Activated naive CD8-positive, alpha-beta T cell treated with anti-CD3 and anti-CD28 coated beads, Interleukin-2, amount 10 ng/mL, durations not matched to agents 7 days and 5 days (primary cell): ENCODE measurements at places on chromosomes 12 and 14. TPM values are rescaled to one million over a fixed set of nuclear protein-coding genes. Genes with fewer than 3 reads are reported as not detected.

The VRK1 gene
- 65.0 TPM for total RNA-seq

The ANKRD33 gene
- not detected for total RNA-seq

The C12orf56 gene
- not detected for total RNA-seq

The CLEC1B gene
- not detected for total RNA-seq

The NCAPD2 gene
- 157 TPM for total RNA-seq

The HDAC7 gene
- 200 TPM for total RNA-seq
